ENCODE measurements at places on chromosomes 5 and 9. TPM values are rescaled to one million over a fixed set of nuclear protein-coding genes. Genes with fewer than 3 reads are reported as not detected.

DNA sequence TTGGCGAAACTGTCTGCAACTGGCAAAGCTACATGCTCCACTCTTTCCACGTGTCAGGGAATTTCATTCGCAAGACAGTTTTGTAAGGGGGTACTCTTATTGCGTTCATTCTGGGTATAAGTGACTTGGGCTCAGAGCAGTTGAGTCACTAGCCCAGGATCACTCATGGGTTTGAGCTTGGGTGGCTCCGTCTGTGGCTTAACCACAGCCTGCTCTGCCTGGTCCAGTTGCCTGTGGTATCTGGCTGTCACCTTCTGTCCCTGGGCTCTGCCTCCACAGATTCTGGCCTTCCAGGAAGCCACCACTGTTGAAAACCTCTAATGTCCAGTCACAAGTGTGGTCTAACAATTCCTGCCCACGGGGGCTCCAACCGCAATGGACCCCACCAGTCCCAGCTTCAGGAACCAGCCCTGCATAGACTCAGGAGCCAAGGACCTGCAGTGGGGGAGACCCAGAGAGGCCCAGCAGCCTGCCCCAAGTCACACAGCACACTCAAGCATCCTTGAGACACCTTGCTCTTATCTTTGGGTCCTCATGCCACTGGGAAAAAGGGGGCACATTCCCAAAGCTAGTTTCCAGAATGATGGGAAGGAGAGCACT lies 10.4 kb downstream of the KIF12 start:
- no peak for DNase-seq
- no peak overlapping the region for H3K27ac ChIP-seq
- no peak overlapping the region for H3K4me3 ChIP-seq
- H3K36me3 ChIP-seq = no peaks in the 10 kb centered on the region
- H3K27me3 ChIP-seq = peaks cover 18% of the 10 kb centered on the region
- no peaks in the 10 kb centered on the region for H3K4me1 ChIP-seq

DNA sequence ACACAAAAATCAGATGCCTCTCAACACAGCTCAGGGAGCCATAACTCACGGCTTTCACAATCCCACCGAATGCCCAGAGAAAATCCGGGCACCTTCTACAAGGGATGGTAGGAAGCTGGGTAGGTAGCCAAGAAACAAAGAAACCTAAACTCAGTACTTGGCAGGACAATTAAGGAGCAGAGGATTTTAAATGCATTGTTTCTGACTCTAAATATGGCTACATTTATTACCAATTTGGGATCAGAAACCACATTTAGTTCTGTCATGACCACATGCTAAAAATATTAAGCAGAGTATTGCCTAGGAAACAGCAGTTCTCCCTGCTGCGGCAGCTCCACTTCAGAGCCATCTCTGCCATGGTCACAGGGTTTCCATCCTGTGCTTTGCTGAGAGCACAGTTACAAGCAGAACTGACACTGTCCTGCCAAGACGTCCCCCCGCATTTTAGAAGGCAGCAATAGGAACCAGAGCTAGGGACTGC lies 57.5 kb downstream of the SIL1 start:
- peaks cover 11% of the 10 kb centered on the region for H3K4me1 ChIP-seq
- no peak overlapping the region for H3K4me3 ChIP-seq
- H3K27me3 ChIP-seq = no peaks in the 10 kb centered on the region
- no peak overlapping the region for H3K27ac ChIP-seq

- no peak overlapping the region for H3K4me3 ChIP-seq
- no peak for DNase-seq
- H3K27me3 ChIP-seq = no peaks in the 10 kb centered on the region
- H3K36me3 ChIP-seq = no peaks in the 10 kb centered on the region
- no peak overlapping the region for H3K27ac ChIP-seq
- no peaks in the 10 kb centered on the region for H3K4me1 ChIP-seq
Measured at GRCh38 chr5:5116956-5117355, 23.2 kb upstream of the ADAMTS16 start.

DNA sequence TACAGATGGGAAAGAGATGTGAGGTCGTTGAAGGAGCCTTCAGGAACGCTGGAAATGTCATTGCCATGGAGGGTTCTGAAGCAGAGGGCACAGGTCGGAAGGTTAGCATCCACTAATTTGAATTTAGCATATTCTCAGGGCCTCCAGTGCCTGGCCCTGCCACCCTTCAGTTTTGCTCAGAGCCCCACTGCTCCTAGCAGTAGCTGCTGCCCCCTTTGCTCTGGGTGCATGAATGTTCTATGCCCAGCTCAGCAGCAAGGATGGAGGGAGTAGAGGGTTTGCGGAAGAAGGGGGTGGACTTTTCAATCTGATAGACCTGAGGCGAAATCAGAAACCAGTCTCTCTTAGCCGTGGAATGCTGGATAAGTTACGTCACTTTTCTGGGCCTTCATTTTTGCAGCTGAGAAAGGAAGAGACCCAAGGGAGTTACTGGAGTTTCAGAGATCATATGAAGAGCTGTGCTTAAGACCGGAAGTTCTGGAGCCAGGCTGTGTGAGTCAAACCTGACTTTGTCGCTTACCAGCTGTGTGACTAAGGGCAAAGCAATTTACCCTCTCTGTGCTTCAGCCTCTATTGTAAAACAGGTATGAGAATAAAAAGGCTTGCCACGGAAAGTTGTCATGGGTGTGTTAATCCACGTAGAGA lies 133.2 kb upstream of the PANK3 start:
- no peaks in the 10 kb centered on the region for H3K36me3 ChIP-seq
- no peak overlapping the region for H3K4me3 ChIP-seq
- H3K4me1 ChIP-seq = peaks cover 19% of the 10 kb centered on the region

GRCh38 chr9:109510506-109510905 lies 12.4 kb upstream of the PTPN3 start:
- no peaks in the 10 kb centered on the region for H3K36me3 ChIP-seq
- no peak for DNase-seq
- H3K27ac ChIP-seq = no peak overlapping the region
- H3K27me3 ChIP-seq = peaks cover 2% of the 10 kb centered on the region
- H3K4me1 ChIP-seq = no peaks in the 10 kb centered on the region

DNA sequence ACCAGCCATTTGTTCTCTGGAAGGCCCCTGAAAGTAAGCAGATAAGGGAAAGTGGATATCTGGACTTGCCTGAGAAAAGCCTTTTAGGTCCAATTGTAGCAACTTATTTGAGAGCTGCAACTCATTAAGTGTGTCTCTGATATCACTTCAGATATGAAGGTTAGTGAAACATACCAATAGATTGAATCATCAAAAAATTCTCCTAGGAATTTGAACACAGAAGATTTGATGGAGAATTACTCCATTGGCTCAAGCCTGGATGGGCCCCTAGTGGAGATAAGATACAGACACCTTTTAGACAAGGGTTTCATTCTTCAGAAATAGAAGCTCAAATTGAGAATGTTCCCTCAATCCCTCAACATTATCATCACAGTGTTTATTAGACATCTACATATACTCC lies 356.7 kb downstream of the NDUFS4 start:
- DNase-seq = no peak
- H3K27ac ChIP-seq = no peak overlapping the region
- H3K4me3 ChIP-seq = no peak overlapping the region

- no peak for DNase-seq
- H3K36me3 ChIP-seq = no peaks in the 10 kb centered on the region
- no peaks in the 10 kb centered on the region for H3K27me3 ChIP-seq
- H3K4me1 ChIP-seq = no peaks in the 10 kb centered on the region
- no peak overlapping the region for H3K27ac ChIP-seq
- H3K4me3 ChIP-seq = no peak overlapping the region
Measured at GRCh38 chr9:12368569-12368968, 324.6 kb upstream of the TYRP1 start.

DNA sequence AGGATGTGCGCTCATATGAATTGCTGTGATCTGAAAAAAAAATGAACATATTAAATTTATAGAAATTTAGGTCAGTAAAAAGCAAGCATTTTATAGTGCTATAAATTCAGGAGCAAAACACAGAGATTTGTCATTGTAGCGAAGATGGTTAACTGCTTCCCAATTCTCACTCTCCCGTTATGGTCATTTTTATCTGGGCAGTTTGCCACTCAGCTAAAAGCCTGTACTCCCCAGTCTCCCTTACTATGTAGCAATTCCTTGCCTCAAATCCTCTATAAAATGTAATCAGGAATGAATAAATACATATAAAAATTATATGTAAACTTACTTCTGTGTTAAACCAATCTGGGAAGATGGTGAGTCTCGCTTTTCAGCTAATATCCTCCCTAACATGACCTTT lies 471.5 kb downstream of the HINT1 start:
- no peak overlapping the region for H3K27ac ChIP-seq
- H3K4me1 ChIP-seq = no peaks in the 10 kb centered on the region
- no peak overlapping the region for H3K4me3 ChIP-seq
- no peaks in the 10 kb centered on the region for H3K36me3 ChIP-seq
- no peak for DNase-seq

- no peak overlapping the region for H3K4me3 ChIP-seq
- DNase-seq = peak; percentile 93
- peaks cover 41% of the 10 kb centered on the region for H3K4me1 ChIP-seq
- H3K27ac ChIP-seq = peak overlapping the region; percentile 84
- H3K27me3 ChIP-seq = no peaks in the 10 kb centered on the region
Measured at GRCh38 chr5:122182491-122182921, 53.2 kb downstream of the ZNF474 start.

GRCh38 chr5:157721159-157721558 lies 10.1 kb upstream of the THG1L start:
- no peak overlapping the region for H3K27ac ChIP-seq
- no peaks in the 10 kb centered on the region for H3K27me3 ChIP-seq
- H3K4me3 ChIP-seq = no peak overlapping the region
- DNase-seq = no peak
- H3K4me1 ChIP-seq = no peaks in the 10 kb centered on the region
- no peaks in the 10 kb centered on the region for H3K36me3 ChIP-seq

DNA sequence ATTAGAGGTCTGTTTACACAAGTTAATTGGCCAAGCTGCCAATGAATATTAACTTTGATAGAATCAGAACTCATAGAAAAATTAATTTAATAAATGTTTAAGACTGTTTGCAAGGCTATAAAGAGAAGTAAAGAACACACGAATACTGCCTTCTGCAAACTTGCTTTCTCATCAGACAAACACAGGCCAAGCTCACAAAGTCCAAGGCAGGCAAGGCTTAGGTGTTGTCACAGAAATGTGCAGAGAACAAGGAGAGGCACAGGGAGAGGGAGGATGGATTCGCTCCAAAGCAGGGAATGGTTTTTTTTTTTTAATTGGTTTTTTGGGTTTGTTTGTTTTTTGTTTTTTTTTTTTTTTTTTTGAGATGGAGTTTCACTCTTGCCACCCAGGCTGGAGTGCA lies 43.4 kb downstream of the RETREG1 start:
- H3K4me3 ChIP-seq = no peak overlapping the region
- no peak overlapping the region for H3K27ac ChIP-seq
- DNase-seq = no peak
- no peaks in the 10 kb centered on the region for H3K36me3 ChIP-seq
- no peaks in the 10 kb centered on the region for H3K27me3 ChIP-seq

- H3K36me3 ChIP-seq = no peaks in the 10 kb centered on the region
- no peak for DNase-seq
- H3K27me3 ChIP-seq = no peaks in the 10 kb centered on the region
- no peaks in the 10 kb centered on the region for H3K4me1 ChIP-seq
- no peak overlapping the region for H3K4me3 ChIP-seq
- H3K27ac ChIP-seq = no peak overlapping the region
Measured at GRCh38 chr9:7980041-7980440, 180.5 kb upstream of the DMAC1 start.

DNA sequence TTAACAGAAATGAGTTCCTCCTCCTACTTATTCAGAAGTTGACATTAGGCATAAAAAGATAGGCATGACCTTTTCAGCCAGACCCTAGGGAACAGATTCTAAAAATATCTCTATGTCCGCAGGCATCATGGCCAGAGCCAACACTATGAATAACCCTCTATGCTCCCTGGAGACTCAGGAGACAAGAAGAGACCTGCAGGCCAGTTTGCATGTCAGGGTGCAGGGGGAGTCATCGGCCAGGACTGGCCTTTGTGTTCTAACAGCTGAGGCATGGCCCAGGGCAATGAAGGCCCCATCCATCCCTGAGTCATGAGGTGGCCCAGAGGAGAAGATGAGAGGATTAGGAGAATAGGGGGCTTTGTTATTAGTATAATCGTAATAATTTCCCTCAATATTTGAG lies 93.8 kb downstream of the TMEM215 start:
- H3K36me3 ChIP-seq = no peaks in the 10 kb centered on the region
- no peaks in the 10 kb centered on the region for H3K4me1 ChIP-seq
- H3K27ac ChIP-seq = no peak overlapping the region
- no peak overlapping the region for H3K4me3 ChIP-seq

DNA sequence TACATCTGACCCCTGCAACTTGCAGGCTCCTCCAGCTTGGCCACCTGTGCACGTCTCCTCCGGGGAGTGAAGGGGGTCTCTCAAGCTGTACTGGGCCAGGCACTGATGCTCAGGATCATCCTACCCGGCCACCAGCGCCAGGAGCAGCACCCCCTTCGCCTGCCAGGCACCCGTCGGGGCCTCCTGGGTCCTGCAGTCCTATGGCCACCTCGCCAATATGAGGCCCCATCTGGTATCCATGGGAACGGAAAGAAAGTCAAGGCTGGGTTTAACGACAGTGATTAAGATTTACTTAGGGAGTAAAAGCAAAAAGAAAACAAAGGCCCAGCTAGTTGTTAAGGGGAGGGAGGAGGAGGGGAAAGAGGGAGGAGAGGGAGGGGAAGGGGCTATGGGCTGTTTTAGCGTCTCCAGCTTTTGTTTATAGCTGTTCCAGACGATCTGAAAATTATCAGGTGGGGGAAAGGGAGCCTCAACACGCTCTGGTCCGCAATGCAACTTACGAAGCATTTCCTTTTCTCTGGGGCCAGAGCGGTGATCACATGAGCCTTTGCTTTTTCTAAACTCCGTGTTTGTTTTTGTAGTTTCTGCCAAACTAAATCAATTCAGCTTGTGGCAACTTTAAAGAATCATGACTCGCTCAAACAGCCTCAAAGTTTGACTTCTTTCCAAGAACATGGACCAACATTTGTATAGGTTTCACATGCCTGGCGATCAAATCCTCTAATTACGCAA lies 132.4 kb downstream of the ROR2 start:
- H3K36me3 ChIP-seq = no peaks in the 10 kb centered on the region
- DNase-seq = peak; percentile 21
- no peak overlapping the region for H3K4me3 ChIP-seq
- H3K27ac ChIP-seq = no peak overlapping the region
- H3K4me1 ChIP-seq = no peaks in the 10 kb centered on the region

DNA sequence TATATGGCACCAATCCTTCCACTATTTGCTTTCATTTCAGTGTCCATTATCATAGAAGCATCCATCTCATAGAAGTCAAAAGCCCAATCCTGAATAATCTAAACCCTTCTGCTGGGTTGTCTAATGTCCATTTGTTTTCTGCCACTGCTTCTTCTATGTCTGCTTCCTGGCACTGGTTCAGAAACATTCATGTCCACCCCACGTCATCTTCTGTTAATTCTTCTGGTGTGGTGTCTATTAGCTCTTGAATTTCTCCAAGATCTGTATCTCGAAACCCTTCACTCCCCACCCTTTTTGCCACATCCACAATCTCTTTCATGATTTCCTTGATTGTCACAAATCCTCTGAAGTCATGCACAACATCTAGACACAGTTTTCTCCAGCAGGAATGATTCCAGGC lies 23.2 kb upstream of the GOLGA1 start:
- H3K4me1 ChIP-seq = no peaks in the 10 kb centered on the region
- H3K36me3 ChIP-seq = no peaks in the 10 kb centered on the region
- H3K4me3 ChIP-seq = no peak overlapping the region
- no peak overlapping the region for H3K27ac ChIP-seq

MRPS30 gene
- 37.3 TPM for polyA plus RNA-seq

ANKRD31 gene
- polyA plus RNA-seq = not detected

LYSMD3 gene
- polyA plus RNA-seq = 6.0 TPM

FBXO38 gene
- polyA plus RNA-seq = 18.6 TPM

PCDHB7 gene
- polyA plus RNA-seq = 0.57 TPM

FOXD4L6 gene
- polyA plus RNA-seq = not detected

SHOC1 gene
- polyA plus RNA-seq = not detected

Data from endothelial cell of umbilical vein (primary cell).